ENCODE measurements at places on chromosomes 3 and 15. TPM values are rescaled to one million over a fixed set of nuclear protein-coding genes. Genes with fewer than 3 reads are reported as not detected.

DNA sequence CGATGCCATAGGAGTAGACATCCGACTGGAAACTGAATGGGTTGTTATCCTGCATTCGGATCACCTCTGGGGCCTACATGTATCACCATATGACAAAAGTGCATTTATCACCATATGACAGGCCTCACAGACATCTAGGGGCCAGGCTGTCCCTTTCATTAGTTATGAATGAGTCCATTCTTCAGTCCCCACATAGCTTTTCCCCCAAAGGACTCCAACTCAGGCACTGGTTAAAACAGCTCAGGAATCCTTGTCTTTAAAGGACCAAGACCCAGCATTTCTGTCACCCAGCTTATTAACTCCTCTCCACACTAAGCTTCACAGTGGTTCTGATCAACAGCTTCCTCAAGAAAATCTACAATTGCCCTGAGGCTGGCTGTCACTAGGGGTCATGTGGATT is 28.3 kb downstream of the MKRN2 start:
- no peak for DNase-seq

DNA sequence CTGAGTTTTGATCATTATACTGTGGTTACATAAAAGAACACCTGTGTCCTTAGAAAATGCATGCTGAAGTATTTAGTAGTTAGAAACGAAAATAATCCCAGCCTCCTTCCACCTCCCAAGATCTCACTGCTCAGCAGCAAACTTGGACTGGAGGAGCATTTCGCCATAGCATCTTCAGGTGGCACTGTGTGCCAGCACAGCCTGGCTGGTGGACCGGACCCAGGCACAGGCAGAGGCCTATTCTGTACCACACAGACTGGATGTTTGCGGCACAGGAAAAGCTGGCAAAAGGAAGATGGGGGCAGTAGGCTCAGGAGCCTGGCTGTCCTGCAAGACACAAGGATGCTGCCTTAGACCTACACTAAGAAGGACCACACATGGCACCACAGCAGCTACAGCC is 10.2 kb downstream of the STIMATE start:
- no peak for DNase-seq

DNA sequence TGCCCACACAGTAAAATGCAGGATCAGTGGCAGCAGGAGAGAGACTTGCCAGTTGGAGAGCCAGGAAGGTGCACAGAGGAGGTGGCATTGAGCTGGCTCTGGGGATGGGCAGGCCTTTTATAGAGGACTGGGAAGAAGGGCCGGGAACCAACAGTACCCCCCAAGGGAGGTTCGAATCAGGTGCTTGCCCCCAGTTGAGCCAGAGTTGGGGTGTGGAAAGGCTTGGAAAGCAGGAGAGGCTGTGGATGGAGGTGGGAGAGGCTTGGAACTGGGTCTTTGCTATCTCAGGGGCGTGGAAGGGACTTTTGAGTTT is 107.6 kb downstream of the KLF13 start:
- DNase-seq, result no peak

Gene TRIM42
- total RNA-seq, result not detected

Gene LMAN1L
- total RNA-seq, result not detected

- DNase-seq, result peak; percentile 70
Measured at GRCh38 chr15:72358650-72359171, 17.1 kb downstream of the HEXA start.

Gene FANCD2
- 31.1 TPM for total RNA-seq

DNA sequence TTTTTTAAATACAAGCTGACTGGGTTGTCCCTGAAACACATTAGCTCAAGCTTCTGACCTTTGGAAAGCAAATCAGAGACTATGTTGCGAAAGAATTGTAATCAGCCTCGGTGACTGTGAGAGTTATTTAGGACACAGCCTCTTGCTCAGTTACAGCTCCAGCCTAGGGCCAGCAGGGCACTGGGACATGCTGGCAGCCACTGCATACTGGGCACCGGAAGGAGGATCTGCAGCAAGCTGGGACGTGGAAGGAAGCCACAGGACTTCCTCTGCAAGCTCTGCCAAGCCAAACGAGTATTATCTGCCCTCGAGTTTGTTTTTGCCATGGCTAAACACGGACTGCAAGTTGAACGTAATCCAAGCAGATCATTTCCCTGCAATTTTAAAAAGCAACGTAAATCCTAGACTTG is 24.4 kb upstream of the COPG1 start:
- peak; percentile 93 for DNase-seq

Gene RASGRP1
- total RNA-seq, result 0.53 TPM

- DNase-seq, result no peak
Measured at GRCh38 chr3:139339219-139339906, 4.5 kb upstream of the MRPS22 start.

DNA sequence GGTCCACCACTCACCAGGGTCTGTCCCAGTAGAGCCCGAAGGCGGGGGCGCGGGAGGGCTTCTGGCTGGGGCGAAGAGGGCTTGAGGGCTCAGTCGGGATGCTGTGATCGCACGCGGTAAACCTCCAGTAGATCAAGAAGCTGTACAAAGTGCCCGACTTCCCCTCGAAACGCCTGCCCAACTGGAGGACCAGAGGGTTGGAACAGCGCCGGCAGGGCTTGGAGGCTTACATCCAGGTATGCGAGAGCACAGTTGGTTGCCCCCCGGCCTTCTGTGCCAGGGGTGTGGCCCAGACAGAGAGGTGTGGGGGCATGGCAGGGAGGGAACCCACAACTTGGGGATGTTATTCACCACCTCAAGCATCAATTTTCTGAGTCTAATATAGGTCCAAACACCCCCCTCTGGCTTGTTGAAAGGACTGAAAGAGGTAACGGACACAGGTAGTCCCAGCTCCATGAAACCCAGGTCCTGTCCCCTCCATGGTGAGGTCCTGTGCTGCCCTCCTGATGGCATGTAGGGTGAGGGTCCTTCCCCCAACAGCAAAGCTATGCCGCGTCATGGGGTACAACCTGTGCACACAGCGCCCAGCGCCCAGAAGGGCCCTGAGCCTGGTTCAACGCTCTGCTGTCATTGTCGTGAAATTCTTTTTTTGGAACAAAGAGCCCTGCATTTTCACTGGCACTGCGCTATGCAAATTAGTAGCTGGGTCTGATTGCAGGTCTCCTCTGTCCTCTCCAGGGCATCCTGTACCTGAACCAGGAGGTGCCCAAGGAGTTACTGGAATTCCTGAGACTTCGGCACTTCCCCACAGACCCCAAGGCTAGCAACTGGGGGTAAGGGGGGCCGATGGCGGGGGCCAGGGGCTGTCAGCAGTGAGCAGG is 1.2 kb downstream of the SNX22 start:
- no peak for DNase-seq

Gene LRRIQ4
- not detected for total RNA-seq

- DNase-seq, result peak; percentile 67
Measured at GRCh38 chr3:11509173-11510000, 134.3 kb downstream of the VGLL4 start.

GRCh38 chr15:25790000-25790660 is 73.0 kb downstream of the ATP10A start:
- peak; percentile 86 for DNase-seq

DNA sequence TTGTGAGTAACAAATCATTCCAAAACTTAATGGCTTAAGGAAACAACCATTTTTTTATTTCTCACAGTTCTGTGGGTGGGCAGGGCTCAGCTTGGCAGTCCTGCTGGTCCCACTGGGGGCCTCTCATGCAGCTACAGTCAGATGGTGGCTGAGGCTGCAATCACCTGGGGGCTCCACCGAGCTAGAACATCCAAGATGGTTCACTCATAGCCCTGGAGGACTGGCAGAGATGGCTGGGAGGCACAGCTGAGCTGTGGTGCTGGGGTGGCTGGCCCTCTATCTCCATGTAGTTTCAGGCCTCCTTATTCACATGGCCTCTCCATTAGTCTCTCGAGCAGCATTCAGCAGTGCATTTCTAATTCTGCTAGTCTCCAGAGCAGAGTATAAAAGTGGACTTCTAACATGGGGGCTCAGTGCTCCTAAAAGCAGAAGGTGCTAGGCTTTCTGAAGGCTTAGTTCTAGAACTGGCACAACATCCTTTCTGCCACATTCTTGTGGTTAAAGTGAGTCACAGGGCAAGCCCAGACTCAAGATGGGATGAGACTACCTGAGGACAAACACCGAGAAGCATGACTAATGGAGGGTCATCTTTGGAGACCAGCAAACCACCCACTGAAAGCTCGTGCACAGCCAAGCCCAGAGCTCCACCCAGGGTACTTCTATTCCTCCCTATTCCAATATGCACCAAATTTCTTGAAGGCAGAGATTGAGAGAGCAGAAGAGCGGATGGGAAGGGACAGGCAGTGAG is 6.3 kb downstream of the CAV3 start:
- peak; percentile 98 for DNase-seq

Gene GRK7
- not detected for total RNA-seq

Gene CFAP100
- total RNA-seq, result not detected

Gene CD200R1
- not detected for total RNA-seq
